ENCODE measurements at places on chromosomes 3 and 15.

DNA sequence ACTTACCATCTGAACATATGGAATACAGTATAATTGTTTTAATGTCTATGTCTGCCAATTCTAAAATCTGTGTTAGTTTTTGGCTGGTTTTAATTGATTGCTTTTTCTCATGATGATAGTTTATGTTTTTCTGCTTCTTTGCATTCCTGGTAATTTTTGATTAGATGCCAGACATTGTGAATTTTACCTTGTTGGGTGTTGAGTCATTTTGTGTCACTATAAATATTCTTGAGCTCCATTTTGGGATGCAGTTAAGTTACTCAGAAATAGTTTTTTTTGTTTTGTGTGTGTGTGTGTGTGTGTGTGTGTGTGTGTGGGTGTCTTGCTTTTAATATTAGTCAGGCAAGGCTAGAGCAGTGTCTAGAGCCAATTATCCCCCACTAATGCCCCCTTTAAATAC lies 818.8 kb upstream of the NR2F2 start:
- no peak for DNase-seq

GRCh38 chr15:55230051-55230670 lies 33.4 kb upstream of the RSL24D1 start:
- DNase-seq = no peak

GRCh38 chr15:78291052-78291451 lies 8.4 kb downstream of the SKIC8 start:
- no peak for DNase-seq

DNA sequence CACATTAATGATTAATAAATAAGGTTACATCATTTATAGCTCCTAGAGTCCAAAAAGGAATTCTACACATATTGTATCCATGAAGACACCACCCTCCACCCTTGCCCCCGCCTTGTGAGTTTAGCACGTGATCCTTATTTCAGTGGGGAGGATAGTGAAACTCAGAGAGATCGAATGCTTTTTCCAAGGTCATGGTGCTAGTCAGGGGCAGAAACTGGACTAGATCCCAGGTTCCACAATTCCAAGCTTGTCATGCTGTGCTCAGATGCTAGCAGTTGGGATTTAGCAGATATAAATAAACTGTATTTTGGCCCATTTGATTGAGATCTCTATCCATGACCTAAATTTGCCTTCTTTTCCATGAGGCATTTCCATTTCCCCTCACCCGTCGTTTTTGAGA lies 227.4 kb upstream of the THRB start:
- DNase-seq = no peak

GRCh38 chr3:69941439-69942176 lies 57.9 kb upstream of the SAMMSON start:
- no peak for DNase-seq

DNA sequence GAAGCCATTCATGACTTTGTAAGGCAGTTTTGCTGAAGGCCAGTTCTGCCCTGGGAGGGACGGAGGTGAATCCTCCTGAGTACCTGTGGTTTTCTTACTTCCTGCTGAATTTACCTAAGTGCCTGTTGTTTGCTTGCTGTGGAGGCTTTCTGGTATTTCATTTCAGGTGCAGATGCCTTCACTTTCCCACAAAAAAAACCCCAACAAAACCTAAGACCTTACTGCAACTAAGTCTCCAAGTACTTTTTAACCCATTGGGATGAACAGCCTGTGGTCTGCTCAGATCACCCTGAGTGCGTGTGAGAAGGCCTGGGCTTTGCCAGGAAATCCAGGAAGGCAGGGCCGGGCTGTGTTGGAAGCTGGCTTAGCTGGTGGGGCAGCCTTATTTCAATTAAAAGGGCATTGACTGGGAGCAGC lies 65.3 kb downstream of the IGF1R start:
- no peak for DNase-seq

- no peak for DNase-seq
These were observed 4.6 kb downstream of the STIMATE start for GRCh38 chr3:52892625-52893311.

- DNase-seq = no peak
These were observed 11.7 kb upstream of the FSTL1 start for GRCh38 chr3:120462409-120462959.

- DNase-seq = no peak
These were observed 110.3 kb downstream of the PLOD2 start for GRCh38 chr3:146050691-146051090.

GRCh38 chr15:81362790-81363189 lies 11.2 kb downstream of the TMC3 start:
- no peak for DNase-seq

- DNase-seq = peak; percentile 51
These were observed at the start of gene NEDD4 for GRCh38 chr15:55993111-55993803. Gene NEDD4, minus strand, starts transcription at chr15:55993612. Its CDS starts 57 bp downstream, at chr15:55993555.

DNA sequence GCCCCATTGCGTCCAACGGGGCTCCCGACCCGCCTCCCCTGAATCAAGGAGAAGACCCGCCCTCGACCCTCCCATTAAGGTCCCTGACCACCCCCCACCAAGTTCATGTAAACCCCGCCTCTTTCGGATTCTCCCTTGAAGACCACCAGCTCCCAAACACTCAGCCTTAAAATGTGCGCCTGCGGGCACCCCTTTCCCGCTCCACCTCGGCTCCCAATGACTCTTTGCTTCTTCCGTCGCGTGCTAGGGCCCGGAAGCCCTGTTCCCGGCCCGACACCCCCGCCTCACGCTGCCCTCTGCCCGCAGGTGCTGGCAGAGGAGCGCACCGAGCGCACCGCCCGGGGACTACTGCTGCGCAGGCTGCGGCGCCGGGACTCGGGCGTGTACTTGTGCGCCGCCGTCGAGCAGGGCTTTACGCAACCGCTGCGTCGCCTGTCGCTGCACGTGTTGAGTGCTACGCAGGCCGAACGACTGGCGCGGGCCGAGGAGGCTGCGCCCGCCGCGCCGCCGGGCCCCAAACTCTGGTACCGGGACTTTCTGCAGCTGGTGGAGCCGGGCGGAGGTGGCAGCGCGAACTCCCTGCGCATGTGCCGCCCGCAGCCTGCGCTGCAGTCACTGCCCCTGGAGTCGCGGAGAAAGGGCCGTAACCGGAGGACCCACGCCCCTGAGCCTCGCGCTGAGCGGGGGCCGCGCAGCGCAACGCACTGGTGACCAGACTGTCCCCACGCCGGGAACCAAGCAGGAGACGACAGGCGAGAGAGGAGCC lies 2.7 kb upstream of the LSMEM2 start:
- no peak for DNase-seq

DNA sequence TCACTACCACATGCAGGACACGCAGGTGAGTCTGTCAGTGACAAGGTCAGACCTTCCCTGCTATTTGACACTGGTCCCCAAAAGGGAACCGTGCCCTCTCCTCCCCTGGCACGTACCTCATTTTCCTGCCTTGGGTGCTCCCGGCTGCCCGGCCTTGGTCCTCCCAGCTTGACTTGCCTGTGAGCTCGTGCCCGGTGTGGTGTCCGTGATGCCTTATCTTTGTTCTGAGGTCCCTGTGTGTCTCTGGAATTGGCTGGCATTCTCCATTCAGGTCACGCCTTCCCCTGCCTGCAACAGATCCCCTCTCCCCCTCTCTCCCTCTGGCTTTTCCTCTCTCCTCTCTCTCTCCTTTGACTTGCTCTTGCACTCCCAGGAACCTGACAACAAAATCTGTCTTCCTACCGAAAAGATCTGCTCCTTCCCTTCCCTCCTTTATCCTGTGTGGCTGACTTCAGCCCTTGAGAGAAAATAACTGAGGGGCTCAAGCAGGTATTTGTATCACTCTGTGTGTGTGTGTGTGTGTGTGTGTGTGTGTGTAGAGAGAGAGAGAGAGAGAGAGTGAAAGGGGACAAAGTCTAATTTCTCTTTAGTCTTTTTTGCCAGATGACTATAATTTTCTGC lies at the start of gene MASP1:
MASP1 (minus strand) TSS at position 226 of the 621 bp plus-strand sequence; CDS start at position 121, 105 bp downstream.
- DNase-seq = no peak

DNA sequence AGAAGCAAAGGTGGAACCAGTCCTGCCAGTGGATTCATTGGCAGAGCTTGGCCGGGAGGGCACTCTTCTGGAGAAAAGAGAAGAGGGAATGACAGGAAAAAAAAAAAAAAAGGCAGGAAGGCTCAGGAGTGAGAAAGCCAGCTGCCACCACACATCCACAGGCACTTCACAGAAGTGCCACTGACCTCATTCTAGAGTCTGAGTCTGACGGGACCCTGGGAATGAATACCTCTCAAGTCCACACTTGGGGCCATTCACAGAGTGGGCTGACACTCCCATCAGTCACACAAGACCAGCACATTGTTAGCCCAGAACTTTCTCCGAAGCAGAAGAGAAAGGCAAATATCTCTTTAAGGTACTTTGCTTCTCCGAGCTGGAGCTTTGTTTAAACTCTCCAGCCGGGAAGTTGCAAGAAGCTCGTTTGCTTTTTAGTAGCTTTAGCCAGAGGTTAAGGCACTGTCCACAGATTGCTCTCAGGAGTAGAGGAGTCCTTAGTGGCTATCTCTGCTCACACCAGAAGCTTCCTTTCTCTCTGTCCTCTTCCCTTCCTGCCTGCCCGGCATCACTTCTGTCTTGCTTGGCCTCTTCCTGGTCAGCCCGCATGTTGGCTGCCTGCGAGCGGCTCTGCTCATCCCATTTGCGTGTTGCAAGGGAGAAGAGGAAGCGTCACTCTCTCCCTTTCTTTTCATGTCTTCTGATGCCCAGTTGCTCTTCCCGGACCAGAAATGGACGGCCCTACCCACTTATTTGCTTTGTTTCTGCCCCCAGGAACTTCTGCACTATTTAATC lies 53.8 kb downstream of the CMTM6 start:
- no peak for DNase-seq

GRCh38 chr3:177209509-177209908 lies 12.2 kb upstream of the TBL1XR1 start:
- DNase-seq = no peak

GRCh38 chr3:180611006-180611405 lies 9.0 kb downstream of the TTC14 start:
- no peak for DNase-seq

DNA sequence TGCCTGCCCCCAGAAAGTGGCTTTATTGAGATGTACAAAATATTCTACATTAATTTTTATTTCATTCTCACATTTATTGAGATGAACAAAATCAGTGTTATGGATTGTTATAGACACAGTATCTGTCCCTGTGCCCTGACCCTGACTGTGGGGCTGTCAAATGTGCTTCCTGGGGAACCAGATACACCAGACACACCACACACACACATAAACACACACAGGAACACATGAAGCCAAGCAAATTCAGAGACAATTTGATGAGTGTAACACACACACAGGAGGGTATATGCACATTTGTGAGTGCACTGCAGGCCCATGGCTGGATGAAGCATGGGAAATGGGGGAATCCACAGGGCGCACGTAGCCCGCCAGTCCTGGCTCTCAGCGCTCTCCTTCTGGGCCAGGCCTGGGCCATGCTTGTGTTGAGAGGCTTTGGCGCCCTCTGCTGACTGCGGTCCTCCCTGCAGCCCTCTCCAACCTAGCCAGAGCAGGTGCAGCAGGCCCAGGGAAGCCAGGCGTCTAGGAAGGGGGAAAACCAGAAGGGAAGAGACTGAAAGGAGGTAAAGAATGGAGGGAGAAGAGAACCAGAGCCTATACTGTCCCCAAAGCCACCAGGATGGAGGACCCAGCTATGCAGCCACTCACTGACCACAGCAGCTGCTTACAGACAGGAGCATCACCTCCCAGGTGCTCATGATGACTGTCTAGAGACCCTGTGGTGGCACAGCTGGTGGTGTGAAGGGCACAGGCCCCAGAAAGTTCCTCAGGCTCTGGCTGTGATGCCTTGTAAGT lies 18.0 kb upstream of the LOXL1 start:
- peak; percentile 23 for DNase-seq

GRCh38 chr15:90340345-90340744 lies 11.7 kb upstream of the ZNF774 start:
- no peak for DNase-seq

DNA sequence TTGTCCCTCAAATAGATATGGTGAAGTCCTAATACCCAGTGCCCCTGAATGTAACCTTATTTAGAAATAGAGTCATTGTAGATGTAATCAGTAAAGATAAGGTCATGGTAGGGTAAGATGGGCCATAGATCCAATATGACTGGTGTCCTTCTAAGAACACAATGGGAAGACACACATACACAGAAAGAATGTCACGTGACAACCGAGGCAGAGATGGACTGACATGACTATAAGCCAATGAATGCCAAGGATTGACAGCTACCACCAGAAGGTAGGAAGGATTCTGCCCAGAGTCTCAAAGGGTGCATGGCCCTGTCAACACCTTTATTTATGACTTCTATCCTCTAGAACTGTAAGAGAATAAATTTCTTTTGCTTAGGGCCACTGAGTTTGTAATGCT lies 231.2 kb downstream of the IL5RA start:
- DNase-seq = no peak

DNA sequence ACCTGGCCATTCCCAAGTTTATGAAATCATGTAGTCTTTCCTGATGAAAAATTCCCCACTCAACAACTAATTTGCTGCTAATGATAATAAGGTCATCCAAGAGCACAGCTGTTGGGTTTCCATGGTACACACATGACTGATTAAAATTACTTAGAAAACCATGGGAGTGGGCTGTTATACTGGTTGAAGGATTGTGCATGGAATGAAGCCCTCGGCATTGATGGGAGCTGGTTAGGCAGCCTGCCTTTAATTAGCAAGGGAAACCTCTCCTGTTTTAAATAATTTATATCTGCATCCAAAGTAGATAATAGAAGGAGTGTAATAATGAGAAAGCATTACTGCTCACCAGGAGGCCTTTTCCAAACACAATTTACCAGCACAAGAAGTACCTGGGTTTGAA lies 235.1 kb upstream of the CFAP20DC start:
- DNase-seq = no peak

DNA sequence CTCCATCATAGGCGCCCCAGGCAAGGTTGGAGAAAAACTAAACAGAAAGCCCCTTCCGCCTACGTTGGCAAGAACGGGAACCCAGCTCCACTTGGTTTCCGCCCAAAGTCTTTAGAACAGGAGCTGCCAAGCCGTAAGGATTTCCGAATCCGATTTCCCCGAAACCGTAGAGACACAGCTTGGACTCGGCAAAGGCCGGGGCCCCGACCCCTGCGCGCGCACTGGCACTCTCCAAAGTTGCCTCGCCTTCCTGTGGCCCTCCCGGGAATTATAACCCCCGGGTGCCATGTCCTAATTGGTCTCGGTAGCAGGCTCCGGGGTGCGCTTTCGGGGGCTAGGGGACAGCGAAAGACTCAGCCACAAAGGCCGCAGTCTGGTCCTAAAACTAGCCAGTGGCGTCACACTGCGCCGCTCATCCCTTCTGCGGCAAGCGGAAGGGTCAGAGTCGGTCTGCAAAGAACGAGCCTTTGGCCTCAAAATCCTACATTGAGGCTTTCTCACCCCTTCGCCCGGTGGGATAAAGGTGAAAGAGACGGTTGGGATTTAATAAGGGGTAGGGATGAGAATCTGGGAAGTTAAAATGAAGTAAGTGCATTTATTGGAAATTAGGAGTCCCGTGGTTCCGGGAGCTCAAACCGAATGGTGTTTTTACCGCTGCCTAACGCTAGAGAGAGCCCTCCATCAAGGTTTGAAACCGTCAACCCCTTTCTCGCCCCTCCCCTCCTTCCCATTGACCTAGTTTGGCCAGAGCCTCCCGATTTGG lies 6.8 kb downstream of the BCL6 start:
- no peak for DNase-seq

GRCh38 chr3:140007081-140007480 lies 72.1 kb downstream of the CLSTN2 start:
- no peak for DNase-seq

Measured in stimulated activated CD4-positive, alpha-beta T cell treated with anti-CD3 and anti-CD28 coated beads, Interleukin-1b, Interleukin-23, amount 100 ng/mL, for 1 hour (primary cell).